Peyer's patch (tissue), 4 donors: ENCODE measurements at places on chromosomes 2 and 18.

DNA sequence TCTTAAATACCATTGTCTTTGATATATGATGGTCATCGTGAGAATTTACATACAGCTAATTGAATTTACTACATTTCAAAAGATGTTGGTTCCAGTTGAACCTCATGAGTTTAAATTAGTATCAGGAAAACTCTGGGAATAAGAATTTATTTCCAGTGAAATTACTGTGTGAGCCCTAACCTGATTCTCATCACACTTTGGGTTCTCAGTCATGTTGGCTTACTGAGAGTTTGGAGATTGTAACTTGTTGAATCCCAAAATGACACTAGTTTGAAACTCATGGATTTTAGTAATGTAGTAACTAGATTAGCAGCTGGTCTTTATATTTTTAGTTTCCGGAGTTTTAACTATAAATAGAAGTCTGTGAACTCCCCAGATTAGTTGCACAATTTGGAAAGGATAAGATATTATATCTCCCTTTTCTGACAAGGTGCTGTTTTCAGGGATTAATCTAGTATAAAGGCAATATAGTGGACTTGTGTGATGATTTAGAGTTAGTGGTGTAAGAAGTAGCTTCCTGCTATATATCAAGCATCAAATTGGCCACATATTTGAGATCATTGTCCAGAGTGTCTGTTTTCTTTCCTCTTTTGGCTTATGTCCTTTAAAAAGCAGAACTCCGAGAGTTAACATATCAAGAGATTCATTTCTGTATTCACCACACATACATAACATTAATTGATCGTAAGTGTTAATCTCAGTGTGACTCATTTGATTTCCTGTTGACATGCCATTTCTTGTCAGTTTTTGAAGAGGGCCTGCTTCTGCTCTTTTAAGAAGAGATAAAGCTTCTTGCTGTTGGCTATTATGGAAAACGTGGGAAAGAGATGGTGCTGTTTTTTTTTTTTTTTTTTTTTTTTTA is 15.7 kb downstream of the NDUFV2 start:
- no peaks in the 10 kb centered on the region for H3K36me3 ChIP-seq
- no peaks in the 10 kb centered on the region for H3K27me3 ChIP-seq

DNA sequence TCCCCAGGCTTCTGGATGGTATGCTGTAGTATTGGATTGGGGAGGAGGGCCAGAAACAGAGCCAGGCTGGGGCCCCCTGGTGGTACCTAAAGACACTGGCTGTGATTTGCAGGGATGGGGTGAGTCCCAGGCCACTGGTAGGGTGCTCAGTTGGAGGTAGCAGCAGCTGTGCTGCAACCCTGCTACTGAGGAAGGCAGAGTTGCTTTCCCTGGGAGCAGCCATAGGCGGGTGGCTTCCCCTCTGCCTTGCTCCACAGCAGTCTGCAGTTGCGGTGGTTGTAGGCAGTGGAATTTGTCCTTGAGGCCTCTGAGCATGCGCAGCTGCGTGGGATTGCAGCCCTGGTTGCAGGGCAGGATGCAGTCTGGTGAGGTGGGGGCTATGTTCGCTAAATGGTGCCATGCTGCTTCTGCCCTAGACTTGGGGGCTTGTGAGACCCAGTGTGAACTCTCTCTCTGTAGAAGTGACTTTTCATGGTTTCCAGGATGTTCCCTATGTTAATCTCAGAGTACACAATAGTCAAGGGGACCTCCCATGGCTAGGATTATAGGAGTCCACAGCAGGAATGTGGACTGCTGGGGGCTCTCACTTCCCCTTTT is 443.5 kb downstream of the XIRP2 start:
- H3K27ac ChIP-seq: no peak overlapping the region
- no peak for DNase-seq
- H3K27me3 ChIP-seq: no peaks in the 10 kb centered on the region
- H3K4me3 ChIP-seq: no peak overlapping the region

DNA sequence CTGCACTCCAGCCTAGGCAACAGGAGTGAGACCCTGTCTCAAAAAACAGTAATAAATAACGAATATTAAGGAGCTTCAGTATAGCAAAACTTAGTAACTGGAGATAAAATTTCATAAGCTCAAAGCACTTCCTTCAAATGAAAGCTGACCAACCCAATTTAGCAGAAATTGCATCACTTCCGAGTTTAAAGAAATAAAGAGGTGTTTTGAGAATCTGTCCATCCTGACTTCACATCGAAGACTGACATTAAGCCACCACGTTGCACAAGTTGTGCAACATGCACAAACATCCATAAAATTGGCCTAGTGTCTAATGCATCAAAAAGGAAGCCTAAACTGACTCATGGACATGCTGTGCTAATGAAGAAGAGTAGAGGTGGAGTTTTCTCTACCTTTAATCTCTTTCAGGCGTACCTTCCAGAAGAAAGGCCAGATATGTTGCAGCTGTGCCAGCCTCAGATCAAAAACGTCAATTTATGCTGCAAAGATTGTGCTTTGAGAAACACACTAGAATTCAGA is 7.7 kb upstream of the DSG3 start:
- H3K27ac ChIP-seq: no peak overlapping the region
- H3K36me3 ChIP-seq: no peaks in the 10 kb centered on the region
- DNase-seq: no peak
- no peaks in the 10 kb centered on the region for H3K27me3 ChIP-seq
- no peaks in the 10 kb centered on the region for H3K4me1 ChIP-seq

GRCh38 chr2:3409627-3410170 is 30.2 kb downstream of the TRAPPC12 start:
- H3K4me1 ChIP-seq: no peaks in the 10 kb centered on the region
- no peak overlapping the region for H3K4me3 ChIP-seq
- no peaks in the 10 kb centered on the region for H3K27me3 ChIP-seq

- no peak for DNase-seq
- H3K27me3 ChIP-seq: no peaks in the 10 kb centered on the region
- no peaks in the 10 kb centered on the region for H3K4me1 ChIP-seq
- H3K27ac ChIP-seq: no peak overlapping the region
These were observed 436.9 kb upstream of the GYPC start for GRCh38 chr2:126219081-126219480.

DNA sequence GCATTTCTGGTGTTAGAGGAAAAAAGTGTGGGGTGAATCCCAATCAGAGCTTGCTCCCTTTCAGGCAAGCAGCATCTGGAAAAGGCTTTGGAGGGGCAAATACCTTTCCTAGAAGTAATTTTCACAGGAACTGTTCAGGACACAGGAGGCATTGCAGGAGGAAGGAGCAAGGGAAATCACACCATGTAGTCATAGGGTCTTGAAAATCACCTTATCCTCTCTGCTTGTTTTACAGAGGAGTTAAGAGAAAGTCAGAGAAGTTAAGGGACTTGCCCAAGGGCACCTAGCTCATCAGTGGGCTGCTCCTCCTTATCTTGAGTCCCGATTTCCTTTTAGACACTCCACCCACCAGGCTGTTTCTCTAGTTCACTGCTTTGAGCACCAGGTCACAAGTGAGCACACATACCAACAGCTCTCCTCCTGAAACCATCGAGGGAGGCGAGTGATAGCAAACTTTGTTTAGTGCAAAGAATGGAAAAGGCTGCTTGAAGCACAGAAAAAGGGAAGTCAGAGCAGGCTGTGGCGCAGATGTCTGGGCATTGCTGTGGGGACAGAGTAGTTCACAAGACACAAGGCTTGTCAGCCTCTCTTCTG is 89.2 kb upstream of the CXCR4 start:
- H3K27me3 ChIP-seq: no peaks in the 10 kb centered on the region
- peaks cover 5% of the 10 kb centered on the region for H3K4me1 ChIP-seq
- H3K4me3 ChIP-seq: no peak overlapping the region
- DNase-seq: peak; percentile 78

DNA sequence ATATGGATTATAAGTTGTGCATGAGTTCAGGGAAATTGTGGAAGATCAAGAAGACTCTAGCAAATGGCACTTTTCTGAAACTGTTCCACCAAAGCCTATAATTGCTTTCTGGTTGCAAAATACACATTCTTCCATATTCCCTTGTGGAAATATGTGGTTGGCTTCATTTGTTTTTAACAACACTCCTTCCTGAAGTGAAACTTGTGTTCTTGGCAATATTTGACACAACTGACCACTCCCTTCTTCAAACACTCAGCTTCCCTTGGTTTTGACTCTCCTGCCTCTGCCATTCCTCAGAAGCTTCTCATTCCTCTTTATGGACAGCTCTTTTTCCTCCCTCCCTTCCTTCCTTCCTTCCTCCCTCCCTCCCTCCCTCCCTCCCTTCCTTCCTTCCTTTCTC is 192.3 kb downstream of the PMAIP1 start:
- no peaks in the 10 kb centered on the region for H3K27me3 ChIP-seq
- no peak for DNase-seq
- no peak overlapping the region for H3K27ac ChIP-seq
- no peak overlapping the region for H3K4me3 ChIP-seq
- H3K36me3 ChIP-seq: no peaks in the 10 kb centered on the region

- no peaks in the 10 kb centered on the region for H3K27me3 ChIP-seq
- no peak overlapping the region for H3K4me3 ChIP-seq
- no peaks in the 10 kb centered on the region for H3K36me3 ChIP-seq
These were observed 90.7 kb upstream of the CTDP1 start for GRCh38 chr18:79588636-79589481.

GRCh38 chr2:127188797-127189196 is 31.3 kb downstream of the CYP27C1 start:
- H3K36me3 ChIP-seq: no peaks in the 10 kb centered on the region
- no peaks in the 10 kb centered on the region for H3K4me1 ChIP-seq
- DNase-seq: no peak
- no peak overlapping the region for H3K27ac ChIP-seq

GRCh38 chr18:76928179-76928868 is 106.0 kb downstream of the ZNF236 start:
- no peaks in the 10 kb centered on the region for H3K36me3 ChIP-seq
- H3K4me1 ChIP-seq: no peaks in the 10 kb centered on the region
- no peak overlapping the region for H3K27ac ChIP-seq
- no peak for DNase-seq
- no peaks in the 10 kb centered on the region for H3K27me3 ChIP-seq

DNA sequence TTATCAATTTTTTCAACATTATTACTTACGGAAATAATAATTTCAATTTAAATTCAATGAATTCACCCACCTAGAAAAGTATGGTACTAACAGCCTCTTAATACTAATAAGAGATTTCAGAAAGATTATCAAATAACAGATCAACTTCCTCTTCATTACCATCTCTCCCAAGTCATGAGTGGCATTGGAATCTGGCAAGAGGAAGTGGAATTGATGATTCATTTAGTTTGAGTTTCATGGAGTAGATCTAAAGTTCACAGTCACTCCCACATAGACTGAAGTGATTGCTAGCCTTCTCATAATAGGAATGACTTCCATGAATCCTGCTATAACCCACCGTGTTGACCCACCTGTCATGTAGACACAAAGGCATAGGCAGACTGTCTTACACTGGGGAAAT is 77.7 kb upstream of the WDR75 start:
- no peak overlapping the region for H3K27ac ChIP-seq
- H3K4me3 ChIP-seq: no peak overlapping the region
- H3K27me3 ChIP-seq: no peaks in the 10 kb centered on the region
- no peaks in the 10 kb centered on the region for H3K36me3 ChIP-seq

DNA sequence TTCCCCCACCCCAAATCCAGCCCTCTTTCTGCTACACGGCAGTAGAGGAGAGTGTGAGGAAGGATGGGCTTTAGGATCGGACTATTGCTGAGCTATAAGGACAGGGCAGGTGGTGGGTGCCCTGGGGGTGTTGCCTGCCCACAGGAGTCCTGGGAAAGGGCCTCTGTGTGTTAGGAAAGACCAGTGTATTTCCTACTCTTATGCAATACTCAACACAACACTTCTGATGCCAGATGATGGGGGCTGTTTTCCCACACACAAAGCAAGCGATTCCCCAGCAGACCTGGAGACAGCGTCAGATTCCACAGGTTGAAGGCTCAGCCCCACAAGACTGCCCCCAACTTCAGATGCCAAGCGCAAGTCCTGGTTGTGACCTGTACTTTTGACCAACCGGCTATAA is 91.0 kb upstream of the LCLAT1 start:
- DNase-seq: no peak
- H3K36me3 ChIP-seq: no peaks in the 10 kb centered on the region
- H3K4me1 ChIP-seq: no peaks in the 10 kb centered on the region
- H3K4me3 ChIP-seq: no peak overlapping the region

- no peak overlapping the region for H3K4me3 ChIP-seq
- H3K27me3 ChIP-seq: no peaks in the 10 kb centered on the region
- DNase-seq: no peak
These were observed 72.5 kb downstream of the DGKD start for GRCh38 chr2:233426619-233427342.

DNA sequence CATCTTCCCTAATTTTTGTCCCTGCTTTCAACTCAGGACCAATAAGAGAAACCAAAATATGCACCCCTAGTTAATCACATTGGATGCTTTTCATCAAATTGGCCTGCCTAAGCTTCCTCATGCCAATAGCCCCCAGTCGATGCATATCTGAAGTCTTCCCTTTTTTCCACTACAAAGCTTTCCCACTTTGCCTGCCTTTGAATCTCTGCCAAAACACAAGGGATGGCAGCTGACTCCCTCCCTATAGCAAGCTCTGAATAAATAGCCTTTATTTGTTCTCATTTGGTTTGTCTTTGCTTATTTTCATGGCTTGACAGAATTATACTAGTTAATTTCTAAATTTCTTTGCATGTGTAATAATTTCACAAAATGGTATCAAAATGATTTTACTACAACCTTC is 621.2 kb downstream of the MBD2 start:
- DNase-seq: no peak
- no peaks in the 10 kb centered on the region for H3K27me3 ChIP-seq
- no peaks in the 10 kb centered on the region for H3K36me3 ChIP-seq
- H3K4me1 ChIP-seq: no peaks in the 10 kb centered on the region

GRCh38 chr18:67926929-67927864 is 410.7 kb upstream of the DSEL start:
- no peaks in the 10 kb centered on the region for H3K36me3 ChIP-seq
- no peak overlapping the region for H3K27ac ChIP-seq
- H3K27me3 ChIP-seq: peaks cover 3% of the 10 kb centered on the region
- H3K4me1 ChIP-seq: no peaks in the 10 kb centered on the region

- no peaks in the 10 kb centered on the region for H3K4me1 ChIP-seq
- no peak overlapping the region for H3K27ac ChIP-seq
- no peak for DNase-seq
- no peaks in the 10 kb centered on the region for H3K36me3 ChIP-seq
- H3K4me3 ChIP-seq: no peak overlapping the region
These were observed 59.5 kb downstream of the SCN3A start for GRCh38 chr2:165144315-165144714.

GRCh38 chr18:69843015-69843414 is 104.7 kb downstream of the CD226 start:
- no peaks in the 10 kb centered on the region for H3K36me3 ChIP-seq
- no peak for DNase-seq
- H3K4me1 ChIP-seq: no peaks in the 10 kb centered on the region
- no peak overlapping the region for H3K4me3 ChIP-seq
- no peak overlapping the region for H3K27ac ChIP-seq

- no peaks in the 10 kb centered on the region for H3K27me3 ChIP-seq
- H3K4me1 ChIP-seq: no peaks in the 10 kb centered on the region
- H3K4me3 ChIP-seq: no peak overlapping the region
- H3K36me3 ChIP-seq: no peaks in the 10 kb centered on the region
- DNase-seq: no peak
- H3K27ac ChIP-seq: no peak overlapping the region
These were observed 119.0 kb upstream of the ZBTB14 start for GRCh38 chr18:5414546-5414945.
